CD4-positive, alpha-beta T cell treated with Interleukin-4 for 4 hours (primary cell): ENCODE measurements at places on chromosomes 11 and 22.
A peak's percentile ranks its signal among the peaks of the same experiment; 100 is the strongest.

GRCh38 chr22:47196166-47196849, 433.9 kb downstream of the TBC1D22A start:
- DNase-seq, result no peak

- DNase-seq, result no peak
Measured at GRCh38 chr11:10606536-10607208, 38.2 kb upstream of the LYVE1 start.

- no peak for DNase-seq
Measured at GRCh38 chr22:28981818-28982499, 79.7 kb downstream of the C22orf31 start.

DNA sequence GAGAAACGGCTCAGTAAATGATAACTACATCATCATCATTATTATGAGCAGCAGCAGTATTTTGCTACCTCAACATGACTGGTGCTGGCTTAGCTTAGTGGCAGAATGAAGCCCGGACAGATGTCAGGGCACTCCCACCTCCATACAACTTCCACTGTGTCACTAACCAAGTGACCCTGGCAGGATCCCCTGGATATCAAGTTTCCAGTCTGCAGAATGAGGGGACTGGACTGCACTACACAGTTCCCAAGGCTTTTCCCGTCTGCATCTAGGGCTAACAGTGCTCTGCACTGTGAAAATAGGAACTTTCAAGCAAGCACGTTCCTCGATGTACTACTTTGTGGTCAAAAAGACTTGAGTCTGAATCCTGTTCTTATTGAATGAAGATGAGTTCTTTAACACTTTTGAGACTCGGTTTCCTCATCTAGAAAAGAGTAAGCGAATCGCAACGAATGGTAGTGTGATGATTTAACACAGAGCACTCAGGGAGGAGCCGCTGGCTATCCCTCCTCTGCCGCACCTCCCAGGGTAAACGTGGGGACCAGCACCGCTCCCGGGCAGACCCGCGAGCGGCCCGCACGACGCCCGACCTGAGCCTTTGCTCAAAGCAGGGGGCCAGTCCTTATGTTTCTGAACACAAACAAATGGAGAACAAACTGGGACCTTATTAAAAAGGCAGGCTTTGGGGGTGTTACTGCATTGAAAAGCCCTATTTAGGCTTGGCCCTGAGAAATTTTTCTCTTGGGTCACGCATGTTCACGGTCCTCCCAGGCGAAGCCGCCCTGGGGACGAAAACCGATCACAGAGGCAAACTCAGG, 910 bp downstream of the CLTCL1 start:
- DNase-seq, result no peak

- DNase-seq, result peak; percentile 54
Measured at GRCh38 chr11:122754553-122755322, 83.6 kb upstream of the CRTAM start.

GRCh38 chr22:36077271-36077670, 48.6 kb upstream of the RBFOX2 start:
- no peak for DNase-seq

DNA sequence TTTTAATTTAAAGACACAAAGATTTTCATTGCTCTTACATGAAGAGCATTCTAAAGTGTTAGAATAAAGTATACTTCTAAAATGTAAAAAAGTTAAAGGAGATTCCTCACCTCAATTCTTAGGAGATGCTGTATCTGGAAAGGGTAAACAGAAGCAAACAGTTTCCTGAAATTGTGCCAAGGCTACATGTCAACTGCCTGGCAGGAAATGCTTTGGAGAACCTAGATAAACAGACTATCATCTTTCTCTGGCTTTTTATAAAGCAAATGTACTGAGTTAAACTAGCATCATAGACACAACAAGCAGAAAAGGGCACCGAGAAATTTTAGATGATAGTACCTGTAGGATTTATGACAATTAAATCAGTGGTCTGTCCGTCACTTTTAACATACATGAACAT, 24.7 kb upstream of the AKIP1 start:
- DNase-seq, result no peak

DNA sequence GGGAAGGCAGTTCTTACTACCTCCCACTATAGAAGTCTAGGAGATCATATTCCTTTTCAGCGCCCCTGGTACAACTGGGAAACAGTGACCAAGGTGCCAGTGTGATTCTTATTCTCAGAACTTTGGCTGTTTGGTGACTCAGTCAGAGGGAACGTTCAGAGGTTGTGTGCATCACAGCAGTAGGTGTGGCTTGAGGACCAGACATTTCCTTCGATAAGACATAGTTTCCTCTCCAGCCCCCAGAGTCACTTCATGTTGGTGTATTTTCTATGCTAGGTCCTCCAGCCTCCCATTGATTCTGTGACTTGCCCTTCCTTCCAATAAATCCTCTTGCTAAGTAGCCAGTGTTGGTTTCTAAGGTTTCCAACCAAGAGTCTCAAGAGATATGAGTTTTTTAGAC, 171.9 kb upstream of the MPPED2 start:
- no peak for DNase-seq

DNA sequence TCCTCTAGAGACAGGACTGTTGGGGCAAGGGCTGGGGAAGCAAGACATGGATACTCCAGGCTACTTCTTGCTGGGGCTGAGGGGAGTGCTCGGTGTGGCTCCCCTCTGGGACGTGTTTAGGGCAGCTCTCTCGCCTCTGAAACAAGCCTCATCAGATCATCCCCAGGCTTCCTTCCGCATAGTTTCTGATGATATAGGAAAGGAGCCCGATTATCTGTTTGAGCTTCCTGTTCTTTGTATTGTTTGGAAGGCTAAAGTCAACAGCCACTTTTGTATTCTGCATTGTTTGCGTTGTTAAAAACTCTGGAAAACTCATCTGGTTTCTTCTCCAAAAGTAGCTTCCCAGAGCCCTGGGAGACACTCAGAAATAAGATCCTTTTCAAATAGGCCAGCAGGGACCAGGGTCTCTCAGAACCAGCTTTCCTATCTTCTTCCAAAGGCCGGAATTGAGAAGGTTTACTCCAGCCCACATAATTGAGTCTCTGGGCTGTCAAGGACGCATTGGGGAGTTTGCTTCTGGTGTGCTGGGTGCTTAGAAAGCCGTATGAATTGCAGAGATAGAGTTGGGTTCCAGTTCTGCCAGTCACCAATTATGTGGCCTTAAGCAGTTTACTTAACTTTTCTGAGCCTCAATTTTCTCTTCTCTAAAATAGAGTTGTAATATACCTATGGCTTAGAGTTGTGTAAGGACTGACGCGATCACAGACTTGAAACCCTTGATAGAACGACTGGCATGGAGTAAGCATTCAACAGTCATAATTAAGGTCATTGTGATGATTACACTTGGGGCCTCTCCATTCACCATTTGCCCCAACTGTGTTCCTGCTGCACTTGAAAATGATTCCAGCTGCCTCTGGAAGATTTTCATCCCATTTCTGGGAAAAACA, 19.1 kb downstream of the CD44 start:
- no peak for DNase-seq
